ENCODE measurements at places on chromosomes 1 and 21. TPM values are rescaled to one million over a fixed set of nuclear protein-coding genes. Genes with fewer than 3 reads are reported as not detected.

PCNX2 gene
- total RNA-seq = 23.6 TPM

PIGR gene
- not detected for total RNA-seq

PTPN7 gene
- not detected for total RNA-seq

OPTC gene
- total RNA-seq = not detected

TMEM200B gene
- total RNA-seq = 8.7 TPM

SAMD13 gene
- total RNA-seq = 0.46 TPM

KRTAP7-1 gene
- total RNA-seq = not detected

LRRC42 gene
- total RNA-seq = 53.9 TPM

C8B gene
- not detected for total RNA-seq

CLDN14 gene
- total RNA-seq = not detected

EFNA3 gene
- 4.1 TPM for total RNA-seq

SPATA45 gene
- total RNA-seq = 0.44 TPM

TXNIP gene
- 16.2 TPM for total RNA-seq

KCNC4 gene
- total RNA-seq = 1.8 TPM

DPYD gene
- 3.0 TPM for total RNA-seq

HTR6 gene
- not detected for total RNA-seq

SLC39A1 gene
- 101 TPM for total RNA-seq

ACTL8 gene
- total RNA-seq = not detected

PCSK9 gene
- total RNA-seq = 184 TPM

PHF13 gene
- total RNA-seq = 16.3 TPM

CYP4A11 gene
- not detected for total RNA-seq

TRABD2B gene
- total RNA-seq = 0.25 TPM

VPS26C gene
- total RNA-seq = 43.7 TPM

SH2D2A gene
- 12.1 TPM for total RNA-seq

OR2L8 gene
- not detected for total RNA-seq

TMEM63A gene
- total RNA-seq = 12.0 TPM

CA6 gene
- total RNA-seq = not detected

FNDC5 gene
- total RNA-seq = not detected

KMO gene
- total RNA-seq = 0.07 TPM

SPRR2F gene
- not detected for total RNA-seq

LMOD1 gene
- not detected for total RNA-seq

DIO1 gene
- not detected for total RNA-seq

CCDC27 gene
- not detected for total RNA-seq

PSRC1 gene
- 33.5 TPM for total RNA-seq

LRRC3 gene
- 2.6 TPM for total RNA-seq

SMIM34 gene
- not detected for total RNA-seq

SZRD1 gene
- 126 TPM for total RNA-seq

INSRR gene
- total RNA-seq = not detected

SV2A gene
- total RNA-seq = 3.4 TPM

DMBX1 gene
- total RNA-seq = not detected

OR10J1 gene
- total RNA-seq = not detected

HNRNPR gene
- total RNA-seq = 184 TPM

Measured in foreskin keratinocyte (primary cell).